Inflammatory macrophage (primary cell): ENCODE measurements at places on chromosomes 7 and 10.

- DNase-seq, result no peak
These were observed 78.4 kb downstream of the PDE1C start for GRCh38 chr7:31991846-31992245.

DNA sequence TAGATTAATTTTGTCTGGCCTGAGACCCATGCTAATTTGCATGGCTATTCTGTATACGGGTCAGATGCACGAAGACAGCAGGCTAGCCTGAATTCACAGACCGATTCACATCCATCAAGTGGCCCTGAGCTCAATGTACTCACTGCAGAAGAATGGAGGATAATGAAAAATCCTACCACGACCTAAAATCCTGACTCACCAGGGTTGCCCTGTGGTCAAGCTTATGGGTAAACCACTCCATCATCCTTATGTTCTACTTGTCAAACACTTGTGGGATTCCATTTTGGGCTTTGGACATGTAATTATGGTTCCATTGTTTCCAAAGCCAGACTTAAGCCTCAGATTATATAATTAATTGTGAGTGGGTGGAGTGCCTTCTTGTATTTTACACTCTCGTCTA, 110.4 kb upstream of the ZNF438 start:
- no peak for DNase-seq

GRCh38 chr10:201328-201771, 66.1 kb downstream of the ZMYND11 start:
- no peak for DNase-seq

GRCh38 chr10:52966904-52967303, 194.3 kb upstream of the MBL2 start:
- no peak for DNase-seq

DNA sequence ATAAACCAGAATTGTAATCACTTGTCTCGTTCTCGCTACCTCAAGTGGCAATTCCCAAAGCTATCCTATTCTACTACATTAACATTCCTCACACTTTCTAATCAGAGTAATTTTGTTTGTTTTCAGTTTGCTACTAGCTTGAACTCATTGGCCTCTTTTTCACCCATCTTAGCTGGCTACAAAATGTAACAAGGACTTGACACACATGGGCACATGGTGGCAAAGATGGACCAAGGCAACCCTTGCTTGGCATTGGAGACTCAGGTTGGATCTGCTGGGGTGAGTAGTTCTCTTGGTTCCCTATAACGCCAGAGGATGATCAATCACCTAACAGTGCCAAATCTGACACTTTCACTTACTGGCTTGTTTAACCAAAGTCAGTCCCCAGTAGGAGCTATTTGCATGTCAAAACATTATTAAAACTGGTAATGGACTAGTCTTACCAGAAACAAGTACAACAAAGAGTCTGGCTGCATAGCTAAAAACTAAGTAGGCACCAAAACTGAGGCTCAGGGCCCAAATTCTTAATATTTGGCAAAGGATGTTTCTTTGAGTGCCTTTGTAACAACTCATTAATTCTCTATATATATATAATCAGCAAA, 1.9 kb downstream of the USP6NL start:
- no peak for DNase-seq

DNA sequence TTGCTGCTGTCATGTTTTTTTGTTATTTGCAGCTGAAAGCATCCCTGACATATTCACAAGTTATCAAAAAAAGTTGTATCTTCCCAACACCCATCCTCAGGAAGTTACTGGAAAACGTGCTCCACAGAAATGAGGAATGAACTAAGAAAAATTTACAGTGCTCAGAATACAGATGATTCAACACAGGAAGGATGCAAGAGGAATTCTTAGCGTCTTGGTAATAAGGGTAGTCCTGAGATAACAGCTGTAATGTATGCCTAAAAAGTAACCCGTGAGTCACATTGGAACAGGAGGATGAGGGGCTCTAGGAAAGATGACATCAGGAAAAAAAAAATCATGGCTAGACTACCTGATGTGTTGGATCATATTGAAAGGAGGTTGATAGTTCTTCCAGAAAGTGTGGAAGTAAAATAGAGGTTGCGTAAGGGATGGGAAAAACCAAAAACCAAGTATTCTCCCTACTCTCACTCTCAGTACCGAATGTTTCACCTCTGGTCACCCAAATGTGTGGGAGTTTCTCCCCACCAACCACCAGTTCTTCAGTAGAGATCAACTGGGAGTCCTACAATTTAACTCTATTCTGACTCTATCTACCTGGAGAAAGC, 3.9 kb downstream of the ADAM12 start:
- DNase-seq, result no peak

- no peak for DNase-seq
These were observed 11.1 kb upstream of the SLC18A3 start for GRCh38 chr10:49598986-49599385.

GRCh38 chr10:42488416-42488815, 150.0 kb downstream of the ZNF33B start:
- no peak for DNase-seq

DNA sequence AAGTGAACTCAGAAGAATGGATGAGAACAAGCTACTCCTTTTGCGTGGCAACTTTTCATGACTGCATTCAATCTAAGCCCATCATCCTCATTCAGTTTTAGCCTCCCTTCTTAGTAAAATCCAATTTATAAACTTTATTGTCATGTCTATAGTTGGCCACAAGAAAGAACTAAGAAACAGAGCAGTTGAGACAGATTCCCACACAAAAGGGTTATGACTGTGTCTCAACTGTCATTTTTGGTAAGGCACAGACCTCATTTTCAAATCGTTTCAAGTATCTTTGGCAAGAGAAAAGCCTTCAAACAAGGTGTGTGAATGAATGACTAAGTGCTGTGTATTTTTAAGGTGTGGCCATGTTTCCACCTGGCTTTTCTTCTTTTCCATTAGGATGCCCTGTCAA, 84.2 kb upstream of the CREB5 start:
- no peak for DNase-seq

DNA sequence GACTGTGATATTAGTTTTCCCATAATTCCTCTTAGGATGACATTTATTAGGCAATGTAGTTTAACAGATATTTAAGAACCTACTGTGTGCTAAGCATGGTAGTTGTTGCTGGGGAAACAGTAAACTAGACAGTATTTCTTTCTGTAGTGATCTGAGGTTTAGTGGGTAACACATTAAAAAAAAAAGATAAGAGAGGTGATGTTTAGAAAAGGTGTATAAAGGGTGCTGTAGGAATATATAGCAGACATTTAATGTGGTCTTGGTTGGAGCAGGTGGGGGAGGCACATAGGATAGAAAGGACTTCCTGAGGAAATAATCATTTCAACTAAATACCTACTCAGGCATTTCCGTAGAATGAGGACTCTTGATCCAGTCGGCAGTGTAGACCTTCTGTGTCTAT, 11.9 kb downstream of the KIF11 start:
- no peak for DNase-seq

DNA sequence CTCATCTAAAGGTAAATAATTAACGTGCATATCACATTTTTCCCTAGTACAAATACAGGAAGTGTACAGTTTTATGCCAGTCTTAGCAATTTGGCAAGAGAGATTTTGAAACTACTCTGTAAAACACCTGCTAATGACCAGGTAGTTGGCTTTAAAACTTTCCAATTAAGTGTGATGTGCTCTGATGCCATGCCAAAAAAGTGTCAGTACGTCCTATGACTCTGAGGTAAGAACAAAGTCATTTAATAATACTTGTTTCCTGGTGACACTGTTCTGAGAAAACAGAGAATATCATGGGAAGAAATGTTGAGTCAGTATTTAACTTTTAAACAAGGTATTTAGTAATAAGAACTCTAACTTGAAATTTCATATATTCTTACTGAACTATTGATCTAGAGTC, 9.6 kb downstream of the PDZD8 start:
- no peak for DNase-seq

DNA sequence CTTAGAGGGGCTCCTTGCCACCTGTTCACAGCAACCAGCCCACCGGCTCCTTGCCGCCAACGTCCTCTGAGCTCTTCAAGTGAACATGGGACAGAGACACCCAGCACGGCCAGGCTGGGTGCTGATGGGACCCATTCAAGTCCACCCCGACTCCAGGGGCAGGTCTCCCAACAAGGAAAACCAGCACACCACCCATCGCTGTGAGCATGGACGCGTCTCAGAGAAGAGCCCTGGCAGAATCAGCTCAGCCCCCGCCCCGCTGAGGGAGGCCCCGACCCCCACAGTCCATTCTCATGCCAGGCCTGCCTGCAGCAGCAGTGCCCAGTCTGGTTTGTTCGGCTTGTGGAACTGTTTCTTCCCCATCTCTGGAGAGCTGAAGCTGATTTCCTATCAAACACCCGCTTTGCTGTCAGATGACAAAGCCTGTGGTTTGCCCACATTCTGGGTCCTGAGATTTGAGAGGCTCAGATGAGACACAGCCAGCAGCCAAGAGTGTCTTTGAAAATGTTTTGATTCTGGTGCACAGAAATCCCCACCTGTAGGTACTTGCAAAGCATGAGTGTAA, 216.6 kb downstream of the ZMYND11 start:
- no peak for DNase-seq

- no peak for DNase-seq
These were observed 53.2 kb upstream of the CCDC6 start for GRCh38 chr10:59959504-59960018.

DNA sequence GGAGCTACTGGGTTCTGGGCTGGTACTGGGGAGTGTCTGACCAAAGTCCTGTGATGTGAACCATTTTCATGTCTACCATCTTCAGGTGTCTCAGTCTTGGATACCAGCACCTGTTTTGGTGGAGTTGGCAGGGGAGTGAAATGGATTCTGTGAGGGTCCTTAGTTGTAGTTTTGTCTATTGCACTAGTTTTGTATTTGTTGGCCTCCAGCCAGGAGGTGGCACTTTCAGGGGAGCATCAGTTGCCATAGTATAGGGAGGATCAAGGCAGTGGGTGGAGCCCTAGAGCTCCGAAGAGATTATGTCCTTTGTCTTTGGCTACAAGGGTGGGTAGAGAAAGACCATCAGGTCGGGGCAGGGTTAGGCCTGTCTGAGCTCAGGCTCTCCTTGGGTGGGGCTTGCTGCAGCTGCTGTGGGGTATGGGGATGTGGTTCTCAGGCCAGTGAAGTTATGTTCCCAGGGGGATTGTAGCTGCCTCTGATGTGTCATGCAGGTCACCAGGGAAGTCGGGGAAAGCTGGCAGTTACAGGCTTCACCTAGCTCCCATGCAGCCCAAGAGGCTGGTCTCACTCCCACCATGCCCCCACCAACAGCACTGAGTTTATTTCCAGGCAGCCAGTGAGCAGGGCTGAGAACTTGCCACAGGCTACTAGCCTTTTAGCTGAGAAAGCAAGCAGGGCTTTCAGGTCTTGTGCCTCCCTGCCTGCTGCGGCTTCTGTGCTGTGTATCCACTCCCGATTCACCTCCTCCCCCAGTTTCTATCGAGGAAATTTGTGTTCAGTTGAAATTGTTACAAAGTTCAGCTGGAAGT, 153.1 kb downstream of the ZNF365 start:
- no peak for DNase-seq

DNA sequence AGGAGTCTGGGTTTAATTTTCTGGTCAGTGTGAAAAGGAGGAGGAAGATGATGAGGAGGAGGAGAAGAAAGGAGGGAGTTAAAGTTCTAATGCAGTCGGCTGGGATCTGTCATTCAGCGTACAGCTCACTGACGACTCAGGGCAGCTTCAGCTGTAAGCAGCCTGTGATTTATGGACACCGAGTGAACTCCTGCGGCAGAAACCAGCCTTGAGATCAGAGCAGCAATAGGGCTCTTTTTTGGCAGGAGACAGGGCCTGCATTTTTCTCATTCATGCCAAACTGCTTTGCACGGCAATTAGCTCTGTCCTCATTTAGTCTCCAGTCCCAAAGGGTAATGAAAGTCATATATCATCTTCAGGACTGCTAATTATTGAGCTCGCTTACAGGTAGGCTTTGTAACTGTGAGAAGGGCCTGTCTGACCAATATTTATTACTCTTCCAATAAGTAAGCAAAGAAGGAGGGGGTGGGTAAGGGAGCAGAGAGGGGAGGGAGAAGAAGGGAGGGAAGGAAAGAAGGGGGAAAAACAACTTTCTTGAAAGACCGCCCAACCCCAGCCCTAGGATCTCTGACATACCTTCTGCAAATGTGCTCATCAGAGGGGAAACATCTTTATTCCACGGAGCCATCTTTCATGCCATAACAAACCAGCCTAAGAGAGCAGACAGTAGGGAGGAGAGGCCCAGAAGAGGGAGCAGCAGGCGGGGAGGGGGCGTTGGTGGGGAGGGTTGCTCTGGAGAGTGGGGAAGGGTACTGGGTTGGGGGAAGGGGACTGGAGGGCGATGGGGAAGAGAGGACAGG, 48.1 kb upstream of the COMTD1 start:
- no peak for DNase-seq

DNA sequence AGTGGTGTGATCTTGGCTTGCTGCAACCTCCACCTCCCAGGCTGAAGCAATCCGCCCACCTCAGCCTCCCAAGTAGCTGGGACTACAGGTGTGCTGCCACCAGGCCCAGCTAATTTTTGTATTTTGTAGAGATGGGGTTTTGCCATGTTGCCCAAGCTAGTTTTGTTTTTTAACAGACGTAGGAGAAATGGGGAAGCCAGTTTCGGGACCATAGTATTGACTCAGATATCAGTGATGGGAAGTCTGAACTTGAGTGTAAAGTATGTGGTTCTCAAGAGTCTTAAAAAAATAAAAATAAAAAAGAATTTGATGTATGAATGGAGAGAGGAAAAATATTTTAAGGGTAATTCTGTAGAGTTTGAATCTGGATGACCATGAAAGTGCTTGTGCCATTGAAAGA, 34.2 kb downstream of the SP4 start:
- DNase-seq, result peak; percentile 47
